Brain pericyte (primary cell): ENCODE measurements at places on chromosomes 7 and 10.

DNA sequence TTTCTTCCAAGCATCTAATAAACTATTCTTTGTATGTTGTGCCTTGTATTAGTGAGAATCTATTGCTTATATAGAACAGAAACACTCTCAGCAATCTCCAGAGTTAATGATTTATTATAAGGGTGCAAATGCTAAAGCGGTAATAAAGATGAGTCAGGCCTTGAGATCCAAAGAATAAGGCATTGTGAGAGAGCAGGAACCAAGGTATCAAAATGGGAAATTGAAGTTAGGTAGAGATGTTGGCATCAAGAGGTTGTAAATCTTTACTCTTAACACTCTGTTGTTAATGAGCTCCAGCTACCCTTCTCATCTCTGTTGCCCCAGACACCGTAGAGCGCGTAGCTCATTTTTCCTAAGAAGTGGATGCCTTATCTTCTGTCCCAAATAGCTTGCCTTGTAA lies 375.2 kb downstream of the ARL4A start:
- DNase-seq = no peak

GRCh38 chr7:200704-201103 lies 8.3 kb downstream of the FAM20C start:
- DNase-seq = no peak

DNA sequence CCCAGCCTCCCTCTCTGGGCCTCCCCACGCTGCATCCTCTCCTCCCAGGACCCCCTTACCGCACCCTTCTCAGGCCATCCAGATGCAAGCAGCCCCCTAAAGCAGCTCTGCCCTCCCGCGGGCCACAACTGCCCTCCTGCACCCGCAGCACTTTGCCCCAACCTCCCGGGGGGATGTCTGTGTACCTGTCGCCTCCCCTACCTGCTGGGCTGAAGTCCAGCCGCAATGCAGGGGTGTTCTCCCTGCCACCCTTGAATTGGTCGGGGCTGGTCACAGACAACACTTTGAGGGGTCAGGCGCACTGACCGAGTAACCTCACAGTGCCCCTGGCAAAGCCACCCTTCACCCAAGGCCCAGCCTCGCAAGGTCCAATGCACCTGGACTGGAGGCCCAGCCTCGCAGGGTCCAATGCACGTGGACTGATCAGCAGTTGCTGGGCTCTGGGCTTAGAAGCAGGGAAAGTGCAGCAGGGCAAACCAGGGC lies 8.3 kb upstream of the CALML5 start:
- no peak for DNase-seq

GRCh38 chr7:20310301-20310700 lies 20.4 kb upstream of the ITGB8 start:
- no peak for DNase-seq

GRCh38 chr7:83338277-83338950 lies 175.7 kb upstream of the PCLO start:
- no peak for DNase-seq

DNA sequence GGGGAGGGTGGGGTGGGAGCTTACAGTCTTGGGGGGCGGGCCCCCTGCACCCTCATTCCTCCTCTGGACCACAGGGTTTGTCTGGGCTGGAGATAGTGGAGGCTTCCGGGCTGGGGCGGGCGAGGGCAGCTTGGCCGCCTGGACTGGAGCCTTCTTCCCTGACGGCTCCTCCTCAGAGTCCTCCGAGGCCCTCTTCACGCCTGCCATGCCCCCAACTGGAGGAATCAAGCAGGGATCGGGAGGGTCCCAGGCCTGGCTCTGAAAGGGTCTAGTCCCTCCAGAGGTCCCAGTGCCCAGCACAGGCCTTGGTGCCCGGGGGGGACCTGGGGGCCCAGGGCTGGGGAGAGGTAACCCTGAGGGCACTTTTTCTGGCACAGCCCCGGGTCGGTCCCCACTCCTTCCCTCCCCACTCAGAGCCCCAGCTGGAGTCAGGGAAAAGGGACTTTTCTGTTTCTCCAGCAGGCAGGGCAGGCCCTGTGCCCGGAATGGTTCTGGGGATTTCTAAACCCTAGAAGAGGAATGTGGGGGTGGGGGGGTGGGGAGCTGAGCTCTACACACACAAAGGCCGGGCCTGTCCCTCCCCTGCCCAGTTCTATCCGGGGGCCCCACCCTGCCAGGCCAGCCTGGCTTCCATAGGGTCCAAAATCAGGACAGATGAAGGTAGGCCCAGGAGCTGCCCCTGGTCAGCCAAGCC lies 11.6 kb downstream of the MICALL2 start:
- no peak for DNase-seq
